ENCODE measurements at places on chromosomes 2 and 18.

DNA sequence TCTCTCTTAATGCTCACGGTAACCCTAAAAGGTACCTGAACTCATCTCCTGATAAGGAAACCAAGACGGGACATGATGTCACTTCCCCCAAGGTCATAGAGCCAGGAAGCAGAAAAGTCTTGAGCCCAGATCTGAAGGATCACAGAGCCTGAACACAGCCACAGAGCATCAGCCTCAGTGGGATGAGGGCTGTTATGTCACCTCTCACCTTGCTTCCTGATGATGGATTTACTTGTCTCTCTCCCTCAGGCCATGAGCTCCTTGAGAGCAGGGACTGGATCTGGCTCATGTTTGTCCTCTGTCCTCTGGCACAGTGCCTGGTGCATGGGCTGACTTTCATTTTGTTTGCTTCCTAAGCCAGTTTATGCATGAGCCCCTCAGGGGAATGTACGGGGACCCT lies 54.2 kb downstream of the SERTAD2 start:
- DNase-seq: no peak

DNA sequence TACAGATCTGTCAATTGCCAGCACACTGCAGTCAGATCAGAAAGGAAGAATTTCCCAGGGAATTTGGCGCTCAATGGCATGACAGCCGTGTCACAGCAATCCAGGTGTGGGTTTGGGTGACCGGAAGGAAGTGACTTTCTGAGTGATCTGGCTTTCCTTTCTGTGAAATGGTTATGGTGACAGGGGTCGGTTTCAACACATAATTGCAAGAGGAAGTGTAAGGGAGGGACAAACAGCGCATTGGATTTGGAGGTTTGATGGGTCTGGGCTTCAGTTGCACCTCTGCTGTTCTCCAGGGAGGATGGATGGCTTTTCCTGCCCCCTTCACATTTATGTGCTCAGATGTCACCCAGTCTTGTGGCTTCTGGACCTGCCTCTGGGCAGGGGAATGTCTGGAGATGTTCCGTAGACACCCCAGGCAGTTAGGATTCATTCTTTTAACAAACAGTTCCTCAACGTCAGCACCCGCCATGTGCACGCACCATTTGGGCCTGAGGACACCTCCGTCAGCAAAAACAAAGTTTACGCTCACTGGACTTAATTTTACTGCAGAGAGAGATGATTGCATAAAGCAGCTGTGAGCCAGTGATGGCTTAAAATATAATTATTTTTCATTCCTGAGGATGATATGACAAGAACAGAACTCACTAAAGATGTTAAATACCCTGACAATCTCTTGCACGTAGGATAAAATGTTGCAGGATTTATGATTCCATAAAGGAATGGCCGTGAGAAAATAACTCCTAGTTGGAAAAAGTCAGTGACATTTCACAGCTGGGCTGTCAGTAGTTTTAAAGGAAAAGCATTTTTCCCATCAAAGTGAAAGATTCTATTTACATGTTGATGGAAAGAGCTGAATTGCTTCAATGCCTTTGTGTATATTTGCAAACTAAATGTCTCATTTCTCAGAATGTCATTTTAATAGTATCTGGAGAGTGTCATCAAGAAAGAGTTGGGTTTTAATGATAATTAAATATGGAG lies 36.9 kb downstream of the MBP start:
- DNase-seq: no peak

- no peak for DNase-seq
Observed at GRCh38 chr2:69123182-69123581, 110.2 kb downstream of the ANTXR1 start.

DNA sequence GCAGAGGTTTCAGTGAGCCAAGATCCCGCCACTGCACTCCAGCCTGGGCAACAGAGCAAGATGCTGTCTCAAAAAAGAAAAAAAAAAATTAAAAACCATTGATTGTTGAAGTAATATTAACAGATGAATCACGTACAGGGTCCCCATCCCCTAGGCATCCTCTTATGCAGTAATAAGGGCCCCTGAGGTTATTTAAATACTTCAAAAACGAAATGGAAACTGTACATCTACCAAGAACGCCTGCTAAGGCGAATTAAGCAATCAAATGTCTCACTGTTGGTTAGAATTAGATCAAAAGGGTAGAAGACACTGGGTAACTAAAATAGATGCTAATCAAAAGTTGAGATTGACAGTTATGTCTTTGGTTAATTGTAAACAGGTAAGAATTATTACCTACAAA lies 7.5 kb downstream of the TRABD2A start:
- no peak for DNase-seq

- DNase-seq: no peak
Observed at GRCh38 chr2:39545957-39546356, 108.9 kb upstream of the MAP4K3 start.

DNA sequence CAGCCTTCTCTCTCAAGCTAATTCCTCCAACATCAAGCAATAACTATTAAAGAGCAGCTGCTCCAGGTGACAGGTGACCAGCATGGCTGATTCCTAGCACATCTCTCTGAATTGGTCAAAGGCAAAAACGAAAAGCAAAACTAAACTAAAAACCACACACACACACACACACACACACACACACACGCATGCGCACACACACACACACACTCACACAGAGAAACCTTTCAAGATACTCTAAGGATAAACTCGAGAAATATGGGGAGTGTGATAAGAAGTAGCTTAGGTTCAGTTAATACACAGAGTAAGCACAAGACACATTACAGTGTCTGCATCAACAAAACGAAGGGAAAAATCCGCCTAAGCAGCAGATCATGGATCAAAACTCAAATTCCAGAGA lies 74.5 kb upstream of the FZD7 start:
- no peak for DNase-seq

GRCh38 chr2:58110765-58111164 lies 64.2 kb downstream of the VRK2 start:
- no peak for DNase-seq

- DNase-seq: no peak
Observed at GRCh38 chr18:23416298-23416697, 36.8 kb upstream of the RIOK3 start.

- DNase-seq: no peak
Observed at GRCh38 chr18:3156325-3156640, 63.5 kb downstream of the MYOM1 start.

DNA sequence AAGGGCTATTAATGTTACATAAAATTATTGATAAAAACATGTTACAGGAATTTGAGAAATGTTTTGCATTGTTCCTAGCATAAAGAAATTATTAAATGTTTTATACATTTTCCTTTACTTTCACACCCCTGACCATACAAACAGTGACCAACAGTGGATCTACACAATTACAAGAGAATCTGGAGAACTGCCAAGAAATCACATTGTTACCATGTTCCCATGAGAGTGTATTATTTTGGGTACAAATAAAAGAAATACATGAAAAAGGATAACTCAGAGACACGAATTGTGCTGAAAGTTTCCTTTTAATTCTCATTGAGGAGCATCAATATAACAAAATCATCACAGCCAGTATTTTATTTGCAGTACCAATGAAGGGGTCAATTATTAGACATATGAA lies 150.1 kb downstream of the WDPCP start:
- no peak for DNase-seq

- DNase-seq: no peak
Observed at GRCh38 chr2:88659538-88659915, 31.9 kb upstream of the RPIA start.

- no peak for DNase-seq
Observed at GRCh38 chr2:95063086-95063958, 37.8 kb downstream of the MAL start.

GRCh38 chr2:64108666-64109241 lies 35.5 kb downstream of the PELI1 start:
- no peak for DNase-seq

GRCh38 chr2:128791985-128792320 lies 473.3 kb upstream of the HS6ST1 start:
- no peak for DNase-seq

- no peak for DNase-seq
Observed at GRCh38 chr2:217444932-217445331, 557.9 kb downstream of the TNS1 start.

DNA sequence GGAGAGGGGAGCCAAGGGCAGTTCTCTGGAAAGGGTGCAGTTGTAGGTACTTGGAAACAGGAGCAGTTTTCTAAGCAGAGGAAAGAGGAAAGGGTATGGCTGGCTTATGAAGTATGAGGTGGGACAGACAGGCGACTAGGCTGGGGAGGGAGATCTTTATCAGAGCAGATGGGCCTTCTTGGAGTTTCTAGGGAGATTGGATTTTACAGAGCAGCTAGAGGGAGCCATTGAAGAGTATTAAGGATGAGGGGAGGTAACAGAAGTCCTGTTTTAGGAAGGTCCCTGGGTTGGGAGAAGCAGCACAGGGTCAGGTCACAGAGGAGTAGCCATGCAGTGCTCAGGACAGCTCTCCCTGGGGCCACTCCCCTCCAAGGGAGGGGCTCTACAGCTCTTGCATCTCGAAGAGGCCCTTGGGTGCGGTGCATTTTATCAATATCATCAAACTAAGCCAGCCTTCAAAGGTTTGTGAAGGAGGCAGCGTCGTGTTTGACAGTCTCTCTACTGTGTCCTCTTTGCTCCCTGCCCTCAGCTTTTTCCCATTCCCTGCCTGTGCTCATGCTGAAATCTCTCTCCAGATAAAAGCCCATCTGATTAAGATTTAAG lies 154.3 kb downstream of the SETBP1 start:
- no peak for DNase-seq

DNA sequence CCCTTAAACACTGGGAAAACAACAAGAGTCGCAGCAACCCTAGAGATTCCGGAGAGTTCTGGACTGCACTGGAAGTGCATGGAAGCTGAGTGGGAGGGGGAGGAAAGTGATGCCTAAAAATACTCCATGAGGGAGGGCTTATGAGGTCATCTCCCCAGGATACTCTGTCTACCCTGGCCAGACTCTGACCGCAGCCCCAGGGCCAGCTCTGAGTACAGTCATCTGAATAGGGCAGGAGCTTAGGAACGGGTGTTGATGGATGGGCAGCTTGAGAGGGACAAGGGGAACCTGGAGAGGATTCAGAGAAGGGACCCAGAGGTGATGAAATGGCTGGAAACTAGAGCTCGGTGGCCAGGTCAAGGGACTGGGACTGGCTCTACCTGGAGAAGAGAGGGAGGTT lies 79.3 kb upstream of the IGFBP5 start:
- DNase-seq: no peak

DNA sequence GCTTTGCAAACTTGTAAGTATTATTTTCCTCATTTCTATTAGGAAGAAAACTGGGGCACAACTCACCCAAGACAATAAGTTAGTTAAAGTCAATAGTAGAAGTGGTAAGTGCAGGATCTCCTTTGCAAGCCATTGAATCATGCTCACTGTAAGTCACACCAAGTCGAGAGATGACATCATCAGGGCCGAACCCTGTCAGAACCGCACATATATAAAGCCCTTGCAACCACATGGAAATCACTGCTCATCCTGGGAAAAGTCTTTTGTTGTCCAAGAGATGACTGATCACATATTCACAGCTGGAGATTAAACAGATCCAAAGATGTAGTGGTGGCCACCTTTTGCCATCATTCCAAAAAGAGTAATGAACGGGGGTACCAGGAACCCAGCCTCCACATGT lies 484.8 kb upstream of the ID2 start:
- DNase-seq: no peak

GRCh38 chr2:221851531-221852045 lies 279.5 kb upstream of the EPHA4 start:
- no peak for DNase-seq

DNA sequence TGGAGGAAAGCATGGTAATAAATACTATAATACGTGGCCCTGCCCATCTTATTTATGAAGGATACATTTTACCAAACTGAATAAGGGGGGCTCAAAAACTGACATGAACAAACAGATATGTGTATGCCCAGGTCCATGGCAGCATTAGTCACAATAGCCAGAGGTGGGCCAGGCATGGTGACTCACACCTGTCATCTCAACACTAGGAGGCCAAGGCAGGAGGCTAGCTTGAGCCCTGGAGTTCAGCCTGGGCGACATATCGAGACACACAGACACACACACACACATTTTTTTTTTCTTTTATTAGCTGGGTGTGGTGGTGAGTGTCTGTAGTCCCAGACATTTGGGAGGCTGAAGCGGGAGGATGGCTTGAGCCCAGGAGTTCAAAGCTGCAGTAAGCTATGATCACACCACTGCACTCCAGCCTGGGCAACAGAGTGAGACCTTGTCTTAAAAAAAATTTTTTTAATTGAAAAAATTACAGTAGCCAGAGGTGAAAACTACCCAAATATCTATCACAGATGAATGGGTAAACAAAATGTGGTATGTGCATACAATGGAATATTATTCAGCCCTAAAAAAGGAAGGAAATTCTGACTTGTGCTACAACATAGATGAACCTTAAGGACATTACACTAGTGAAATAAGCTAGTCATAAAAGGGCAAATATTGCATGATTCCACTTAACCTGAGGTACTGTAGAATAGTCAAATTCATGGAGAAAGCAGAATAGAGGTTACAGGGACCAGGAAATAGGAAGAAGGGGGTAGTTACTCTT lies 8.0 kb downstream of the ATP8B1 start:
- no peak for DNase-seq

- no peak for DNase-seq
Observed at GRCh38 chr18:68944330-68944729, 146.4 kb downstream of the CCDC102B start.

DNA sequence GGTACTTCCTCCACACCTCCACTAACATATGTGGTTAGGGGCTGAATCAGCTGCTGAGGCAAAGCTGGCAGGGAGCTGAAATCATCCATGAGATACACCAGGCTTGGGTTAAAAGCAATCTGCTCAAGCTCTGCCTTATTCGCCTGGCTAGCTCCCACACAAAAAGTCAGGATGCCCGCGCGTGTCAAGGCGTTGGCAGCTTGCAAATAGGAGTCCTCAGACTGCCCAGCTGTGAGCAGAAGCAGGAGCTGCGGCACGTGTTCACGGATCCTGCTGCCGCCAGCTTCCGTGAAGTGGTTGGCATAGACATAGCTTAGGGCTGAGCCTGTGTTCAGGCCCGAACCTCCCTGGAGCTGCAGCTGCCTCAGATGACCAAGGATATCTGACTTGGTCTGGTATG lies 35.3 kb downstream of the COL6A3 start:
- no peak for DNase-seq

DNA sequence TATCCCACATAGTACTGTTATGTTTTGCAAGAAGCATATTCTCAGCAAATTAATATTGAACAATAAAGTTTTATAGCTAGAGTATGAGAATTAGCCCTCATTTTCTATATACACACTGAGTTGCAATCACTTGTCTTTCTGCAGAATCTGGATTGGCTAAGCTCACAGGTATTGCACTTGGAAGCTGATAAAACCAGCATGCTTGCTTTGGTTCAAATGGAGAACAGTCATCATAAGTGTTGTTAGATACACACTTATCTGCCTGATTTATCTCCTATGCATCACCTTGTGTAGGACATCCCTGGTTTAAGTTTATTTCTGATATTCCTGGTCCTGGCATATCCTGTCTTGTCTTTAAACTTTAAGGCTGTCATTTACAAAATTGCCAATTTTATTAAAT lies 38.0 kb upstream of the CYP20A1 start:
- no peak for DNase-seq

- no peak for DNase-seq
Observed at GRCh38 chr2:142871396-142871795, 6.1 kb upstream of the KYNU start.

Measured in NCI-H1048 (cell line).